Activated T-cell treated with anti-CD3 and anti-CD28 coated beads, Interleukin-2, amount 50 U/mL, for 24 hours (primary cell): ENCODE measurements at places on chromosomes 1 and 21.

DNA sequence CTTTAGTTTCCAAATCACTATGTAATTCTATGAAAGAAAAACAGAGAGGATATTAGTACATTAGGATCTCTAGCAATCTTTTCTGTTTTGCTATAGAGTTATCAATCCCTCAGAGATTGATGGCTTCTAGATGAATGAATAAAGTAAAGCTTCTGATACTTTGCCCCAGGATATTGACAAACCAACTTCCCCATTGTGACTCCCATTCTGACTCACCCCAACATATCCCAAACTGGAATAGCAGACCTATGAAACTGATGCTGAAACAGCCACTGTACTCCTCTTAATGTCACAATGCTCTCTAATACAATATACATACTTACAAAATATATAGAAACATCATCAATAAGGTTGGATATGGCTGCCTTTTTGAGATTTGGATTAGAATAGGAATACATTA, 442.1 kb upstream of the NR5A2 start:
- DNase-seq: no peak

DNA sequence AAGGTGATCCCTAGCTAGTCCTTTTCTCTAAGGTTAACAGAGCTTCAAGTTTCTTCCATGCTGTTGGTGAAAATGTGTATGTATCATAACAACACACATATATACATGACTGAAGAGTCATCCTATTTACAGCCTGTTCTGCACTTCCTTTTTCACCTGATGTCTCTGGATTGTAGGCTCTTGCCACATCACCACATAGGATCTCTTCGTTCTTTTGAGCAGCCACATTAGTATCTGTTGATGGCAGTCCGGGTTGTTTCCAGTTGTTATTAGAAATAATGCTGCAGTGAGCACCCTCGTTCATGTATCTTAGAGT, 19.7 kb downstream of the MRPL37 start:
- DNase-seq: no peak

GRCh38 chr1:154104433-154105082, 50.3 kb downstream of the NUP210L start:
- no peak for DNase-seq

- no peak for DNase-seq
Observed at GRCh38 chr1:94316836-94317789, 79.7 kb upstream of the ARHGAP29 start.

DNA sequence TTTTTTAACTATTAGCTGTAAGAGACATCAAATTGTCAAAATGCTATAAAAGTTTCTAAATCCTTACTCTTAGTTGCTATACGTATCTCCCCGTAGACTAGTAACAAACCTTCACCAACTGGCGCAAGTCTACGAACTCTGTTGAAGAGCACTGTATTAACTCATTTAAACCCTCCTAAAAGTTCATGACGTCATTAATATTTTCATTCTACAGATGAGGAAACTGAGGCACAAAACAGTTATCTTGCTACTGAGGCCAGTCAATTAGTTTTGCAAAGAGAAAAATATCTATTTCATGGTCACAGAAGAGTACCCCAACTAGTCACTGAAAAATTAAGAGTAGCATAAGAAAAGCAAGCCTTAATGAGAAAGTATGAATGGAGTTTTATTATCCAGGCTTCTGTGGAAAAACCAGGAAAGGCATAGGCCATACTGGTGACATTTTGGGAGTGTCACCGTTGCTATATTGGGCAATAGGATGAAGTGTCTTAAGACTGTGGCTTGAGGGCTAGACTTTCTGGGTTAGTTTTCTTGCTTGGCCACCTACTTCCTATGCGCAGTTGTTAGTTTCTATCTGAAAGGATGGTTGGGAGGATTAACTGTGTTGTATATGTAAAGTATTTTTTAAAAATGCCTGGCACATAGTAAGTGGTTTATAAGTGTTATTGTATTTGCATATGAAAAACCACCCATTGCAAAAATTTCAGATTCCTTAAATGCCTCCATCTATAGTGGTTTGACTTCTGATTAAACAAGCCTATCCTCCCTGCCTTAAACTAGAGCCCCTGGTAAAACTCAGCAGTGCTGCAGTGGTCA, 52.4 kb upstream of the SYT14 start:
- DNase-seq: no peak

- DNase-seq: no peak
Observed at GRCh38 chr1:209647156-209647555, 5.1 kb downstream of the LAMB3 start.

- DNase-seq: no peak
Observed at GRCh38 chr1:200184196-200184595, 156.7 kb downstream of the NR5A2 start.

DNA sequence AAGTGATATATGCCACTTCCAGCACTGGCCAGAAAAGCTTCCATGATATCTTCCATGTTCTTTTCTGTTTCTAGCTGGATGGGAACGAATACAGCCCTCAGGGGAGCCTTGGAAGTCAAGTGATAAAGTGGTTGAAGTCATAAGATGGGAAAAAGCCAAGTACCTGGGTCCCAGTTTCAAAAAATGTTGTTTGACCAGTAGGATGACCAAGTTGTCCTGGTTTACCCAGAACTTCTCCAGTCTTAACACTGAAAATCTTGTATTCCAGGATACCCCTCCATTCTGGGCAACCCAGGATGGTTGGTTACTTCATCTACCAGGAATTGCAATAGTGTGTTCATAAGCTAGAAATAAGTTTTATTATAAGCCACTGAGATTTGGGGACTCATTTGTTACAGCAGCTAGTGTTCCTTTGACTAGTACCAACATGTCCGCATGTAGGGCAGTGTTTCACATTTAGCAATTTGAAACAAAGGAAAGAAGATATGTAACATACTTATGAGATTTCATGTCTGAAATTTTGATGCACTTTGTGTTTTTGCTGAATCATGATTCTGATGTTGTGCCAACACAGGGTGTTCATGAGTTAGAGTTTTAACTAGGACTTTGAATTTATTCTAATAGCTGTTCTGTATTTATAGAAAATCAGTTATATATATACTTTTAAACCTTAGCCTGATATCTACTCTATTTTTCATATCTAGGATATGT, 139.9 kb downstream of the TPR start:
- DNase-seq: no peak

GRCh38 chr1:231233735-231234417, 7.1 kb upstream of the GNPAT start:
- DNase-seq: no peak

- DNase-seq: no peak
Observed at GRCh38 chr1:233333086-233333485, 5.6 kb downstream of the MAP3K21 start.
